H9 (cell line): ENCODE measurements at places on chromosomes 6 and 20. TPM values are rescaled to one million over a fixed set of nuclear protein-coding genes. Genes with fewer than 3 reads are reported as not detected.

DNA sequence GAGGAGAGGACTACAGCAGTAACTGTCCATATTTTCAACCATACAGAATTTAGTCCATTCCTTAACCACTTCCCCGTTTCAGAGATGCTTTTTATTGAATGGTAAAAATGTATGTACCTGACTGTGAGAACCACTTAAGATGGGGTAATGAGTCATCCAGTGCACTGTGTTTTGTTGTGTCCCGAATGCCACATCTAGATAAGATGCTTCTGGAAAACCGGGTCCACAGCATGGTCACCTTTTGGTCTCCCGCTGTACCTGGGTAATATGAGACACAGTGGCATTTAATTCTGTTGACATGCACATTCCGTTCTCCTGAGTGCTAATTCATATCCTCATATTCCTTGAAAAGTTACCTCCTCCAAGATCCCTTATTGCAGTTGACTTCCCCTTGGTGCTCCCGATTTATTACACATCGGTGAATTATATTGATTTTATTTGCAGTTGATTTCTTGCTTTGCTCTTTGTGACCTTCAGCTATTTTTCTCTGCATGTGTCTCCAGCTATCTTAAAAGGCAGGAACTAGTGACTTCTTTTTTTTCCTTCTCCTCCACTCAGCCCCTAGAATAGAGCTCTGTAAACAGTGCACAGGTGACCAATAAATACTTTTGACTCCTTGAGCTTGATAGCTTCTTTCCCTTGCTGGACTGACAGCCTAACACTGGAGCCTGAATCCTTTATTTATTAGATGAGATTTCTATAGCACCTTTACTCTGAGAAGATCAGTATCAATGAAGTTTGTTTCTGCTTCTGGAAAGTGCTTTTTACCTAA is 314.6 kb downstream of the ZFAND3 start:
- DNase-seq = no peak
- no peaks in the 10 kb centered on the region for H3K27me3 ChIP-seq
- no peaks in the 10 kb centered on the region; the same call in 1 of the 3 replicates for H3K36me3 ChIP-seq
- H3K4me1 ChIP-seq = peaks cover 3% of the 10 kb centered on the region; the same call in 1 of the 2 replicates
- H3K27ac ChIP-seq = no peak overlapping the region
- no peak overlapping the region for H3K4me3 ChIP-seq

GRCh38 chr6:81750200-81750599 is 2.3 kb downstream of the TENT5A start:
- peaks cover 7% of the 10 kb centered on the region; the same call in 1 of the 2 replicates for H3K27me3 ChIP-seq
- peaks cover 3% of the 10 kb centered on the region; the same call in 1 of the 3 replicates for H3K36me3 ChIP-seq
- H3K4me3 ChIP-seq = no peak overlapping the region
- H3K27ac ChIP-seq = no peak overlapping the region
- no peaks in the 10 kb centered on the region for H3K4me1 ChIP-seq
- DNase-seq = no peak

DNA sequence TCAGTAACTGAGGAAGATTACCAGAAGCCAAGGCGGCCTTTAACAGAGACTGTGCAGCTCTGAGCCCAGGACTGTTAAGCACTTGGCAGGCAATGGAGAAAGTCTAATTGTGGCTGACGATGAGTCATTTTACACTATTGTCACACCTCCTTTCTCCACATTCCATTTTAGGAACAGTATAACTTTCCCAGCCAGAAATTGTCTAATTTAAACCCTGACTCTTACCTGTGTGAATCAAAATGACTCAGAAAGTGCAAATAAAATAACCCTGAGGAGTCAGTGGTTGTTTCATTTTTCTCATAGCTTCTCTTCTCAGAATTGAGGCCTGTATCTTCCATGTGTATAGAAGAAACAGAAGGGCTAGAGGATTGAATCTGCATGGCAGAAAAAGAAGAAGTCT is 40.0 kb upstream of the OPN5 start:
- H3K36me3 ChIP-seq = peaks cover 1% of the 10 kb centered on the region; the same call in 1 of the 3 replicates
- H3K27ac ChIP-seq = no peak overlapping the region
- no peak overlapping the region for H3K4me3 ChIP-seq
- peaks cover 2% of the 10 kb centered on the region; the same call in 1 of the 2 replicates for H3K4me1 ChIP-seq
- H3K27me3 ChIP-seq = no peaks in the 10 kb centered on the region

- peaks cover under 1% of the 10 kb centered on the region for H3K4me1 ChIP-seq
- no peaks in the 10 kb centered on the region for H3K36me3 ChIP-seq
- no peaks in the 10 kb centered on the region for H3K27me3 ChIP-seq
- no peak overlapping the region for H3K4me3 ChIP-seq
Observed at GRCh38 chr6:136604928-136605510, 54.8 kb upstream of the MAP7 start.

The CCN6 gene
- not detected in 2 replicates for total RNA-seq

The CEP85L gene
- 3.8 TPM in 2 replicates for total RNA-seq

- DNase-seq = no peak
- H3K27me3 ChIP-seq = no peaks in the 10 kb centered on the region
- no peaks in the 10 kb centered on the region; the same call in none of the 2 replicates for H3K4me1 ChIP-seq
- H3K4me3 ChIP-seq = no peak overlapping the region
- peaks cover 22% of the 10 kb centered on the region for H3K36me3 ChIP-seq
- no peak overlapping the region for H3K27ac ChIP-seq
Observed at GRCh38 chr6:621931-622330, 35.0 kb downstream of the HUS1B start.

GRCh38 chr6:107811591-107812218 is 12.4 kb downstream of the SCML4 start:
- DNase-seq = no peak
- no peaks in the 10 kb centered on the region for H3K36me3 ChIP-seq
- H3K4me3 ChIP-seq = no peak overlapping the region
- no peaks in the 10 kb centered on the region for H3K4me1 ChIP-seq
- H3K27ac ChIP-seq = no peak overlapping the region
- H3K27me3 ChIP-seq = no peaks in the 10 kb centered on the region

GRCh38 chr6:67558985-67559384 is 1076.1 kb upstream of the ADGRB3 start:
- no peak overlapping the region for H3K4me3 ChIP-seq
- DNase-seq = no peak
- no peaks in the 10 kb centered on the region for H3K4me1 ChIP-seq
- H3K27ac ChIP-seq = no peak overlapping the region

The SYNE1 gene
- 2.5 and 3.0 TPM in 2 replicates for total RNA-seq

The LGSN gene
- total RNA-seq = 0.13 and 0.22 TPM in 2 replicates

DNA sequence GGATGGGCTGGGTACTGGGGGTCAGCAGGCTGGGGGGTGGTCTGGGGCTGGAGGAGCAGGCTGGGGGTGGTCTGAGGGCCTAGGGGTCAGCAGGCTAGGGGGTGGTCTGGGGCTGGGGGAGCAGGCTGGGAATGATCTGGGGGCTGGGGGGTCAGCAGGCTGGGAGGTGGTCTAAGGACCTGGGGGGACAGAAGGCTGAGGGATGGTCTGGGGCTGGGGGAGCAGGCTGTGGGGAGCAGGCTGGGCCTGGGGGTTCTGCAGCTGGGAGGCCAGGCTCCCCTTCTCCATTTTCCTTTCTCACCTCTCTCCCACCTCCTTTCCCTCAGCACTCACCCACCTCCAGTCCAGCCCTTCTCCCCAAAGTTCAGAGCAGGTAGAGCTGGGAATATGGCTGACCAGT is 114.2 kb downstream of the PSMB1 start:
- no peak for DNase-seq
- no peaks in the 10 kb centered on the region for H3K27me3 ChIP-seq
- H3K4me3 ChIP-seq = no peak overlapping the region
- H3K27ac ChIP-seq = no peak overlapping the region
- no peaks in the 10 kb centered on the region; the same call in 2 of the 3 replicates for H3K36me3 ChIP-seq

The SLA2 gene
- total RNA-seq = 0.13 and 0.20 TPM in 2 replicates

DNA sequence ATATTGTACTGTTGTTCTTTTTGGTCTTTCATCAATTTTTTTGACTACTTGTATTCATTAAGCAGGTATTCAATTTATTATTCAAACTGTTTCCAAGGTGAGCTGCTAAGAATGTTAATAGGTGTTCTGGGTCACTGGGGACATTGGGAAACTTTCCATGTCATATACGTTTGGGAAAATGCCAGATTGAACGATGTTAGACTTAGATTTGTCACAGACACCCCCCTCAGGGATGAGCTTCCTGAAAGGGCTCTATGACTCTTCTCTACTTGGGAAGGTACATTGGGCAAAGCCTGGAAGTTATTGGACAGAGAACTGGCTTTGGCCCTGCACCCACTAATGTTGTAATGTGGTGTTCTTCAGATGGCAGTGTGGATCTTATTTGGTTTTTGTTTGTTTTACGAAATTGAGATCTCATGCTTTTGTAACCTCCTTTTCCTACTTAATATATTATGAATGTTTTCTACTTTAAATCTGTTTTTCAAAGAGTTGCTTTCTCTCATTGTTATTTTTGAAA is 42.1 kb downstream of the PLCB4 start:
- H3K4me1 ChIP-seq = no peaks in the 10 kb centered on the region
- no peaks in the 10 kb centered on the region for H3K36me3 ChIP-seq
- H3K27me3 ChIP-seq = no peaks in the 10 kb centered on the region
- H3K27ac ChIP-seq = no peak overlapping the region
- no peak overlapping the region for H3K4me3 ChIP-seq
- DNase-seq = no peak

The WFDC5 gene
- total RNA-seq = not detected in 2 replicates

DNA sequence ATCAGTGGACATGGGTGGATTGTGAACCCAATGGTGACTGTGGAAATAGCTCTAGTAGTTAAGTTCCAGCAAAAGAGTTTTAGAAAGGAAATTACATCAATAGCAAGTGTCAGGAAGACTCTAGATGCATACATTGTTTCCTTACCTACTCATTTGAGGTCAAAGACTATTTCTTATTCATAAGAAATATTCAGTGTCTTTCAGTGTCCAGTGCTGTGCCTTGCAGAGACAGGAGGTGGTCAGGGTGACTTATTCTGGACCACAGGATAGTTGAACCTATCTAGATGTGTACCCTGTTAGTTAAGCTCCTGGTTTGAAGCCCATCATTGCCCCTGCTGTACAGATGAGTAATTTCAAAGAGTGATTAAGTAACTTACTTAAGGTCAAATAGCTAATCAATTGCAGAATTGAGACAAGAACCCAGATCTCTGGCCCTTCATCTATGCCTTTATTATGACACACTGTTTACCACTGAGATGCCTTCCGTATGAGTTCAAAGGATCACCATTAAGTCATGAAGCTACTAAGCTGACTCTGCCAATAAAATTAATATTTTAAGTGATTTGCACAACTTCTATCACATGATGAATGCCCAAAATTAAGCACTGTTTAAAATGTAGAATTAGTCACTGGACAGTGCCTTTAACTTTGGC is 136.1 kb downstream of the PDSS2 start:
- H3K27ac ChIP-seq = no peak overlapping the region
- no peaks in the 10 kb centered on the region for H3K27me3 ChIP-seq
- H3K4me1 ChIP-seq = no peaks in the 10 kb centered on the region
- no peak overlapping the region for H3K4me3 ChIP-seq

DNA sequence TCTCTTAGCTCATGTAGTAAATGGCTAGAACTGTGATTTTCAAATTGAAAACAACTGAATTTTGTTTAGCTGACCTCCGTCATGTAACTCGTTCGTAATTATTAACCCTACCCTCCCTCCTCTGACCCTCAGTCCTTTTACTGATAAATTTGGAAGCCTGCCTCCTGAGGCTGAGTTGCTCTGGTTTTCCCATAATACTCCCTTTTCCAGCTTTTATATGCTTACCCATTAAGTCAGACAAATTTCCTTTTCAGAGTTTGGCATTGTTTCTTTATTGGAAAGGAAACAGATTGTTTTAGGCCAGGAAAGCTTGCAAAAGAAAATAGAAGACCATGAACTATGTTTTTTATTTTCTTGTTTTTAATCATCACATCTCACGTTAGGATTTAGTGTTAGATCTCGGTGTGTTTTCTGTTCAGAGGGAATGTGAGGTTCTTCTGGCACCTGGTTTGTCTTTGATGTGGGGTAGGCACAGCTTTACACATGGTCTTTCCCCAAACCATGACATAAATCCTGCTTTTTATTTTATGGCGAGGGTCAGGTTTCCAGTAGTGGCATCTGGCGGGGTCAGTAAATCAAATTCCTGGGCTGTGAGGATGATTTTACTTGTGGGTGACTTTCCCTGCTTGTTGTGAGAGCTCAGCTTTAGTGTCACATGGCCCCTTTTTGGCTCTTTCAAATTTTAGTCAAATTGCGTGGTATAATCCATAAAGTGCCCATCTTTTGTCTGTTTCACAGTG is 24.5 kb downstream of the PLCB4 start:
- no peak overlapping the region for H3K27ac ChIP-seq
- H3K27me3 ChIP-seq = no peaks in the 10 kb centered on the region
- H3K4me1 ChIP-seq = no peaks in the 10 kb centered on the region
- no peaks in the 10 kb centered on the region for H3K36me3 ChIP-seq

- no peaks in the 10 kb centered on the region for H3K36me3 ChIP-seq
- no peak overlapping the region for H3K4me3 ChIP-seq
- peak; percentile 61 for DNase-seq
- H3K27me3 ChIP-seq = no peaks in the 10 kb centered on the region
Observed at GRCh38 chr20:5056801-5057599, 55.7 kb upstream of the SLC23A2 start.

The PPP1R3G gene
- total RNA-seq = not detected in 2 replicates

- no peaks in the 10 kb centered on the region for H3K36me3 ChIP-seq
- no peak overlapping the region for H3K4me3 ChIP-seq
- no peaks in the 10 kb centered on the region for H3K27me3 ChIP-seq
- no peak for DNase-seq
- no peak overlapping the region for H3K27ac ChIP-seq
Observed at GRCh38 chr6:11812951-11813350, 34.3 kb upstream of the ADTRP start.

- DNase-seq = no peak
- H3K4me1 ChIP-seq = no peaks in the 10 kb centered on the region
- no peaks in the 10 kb centered on the region for H3K27me3 ChIP-seq
- no peaks in the 10 kb centered on the region for H3K36me3 ChIP-seq
- no peak overlapping the region for H3K27ac ChIP-seq
Observed at GRCh38 chr6:49464691-49465090, 1.5 kb downstream of the CENPQ start.

DNA sequence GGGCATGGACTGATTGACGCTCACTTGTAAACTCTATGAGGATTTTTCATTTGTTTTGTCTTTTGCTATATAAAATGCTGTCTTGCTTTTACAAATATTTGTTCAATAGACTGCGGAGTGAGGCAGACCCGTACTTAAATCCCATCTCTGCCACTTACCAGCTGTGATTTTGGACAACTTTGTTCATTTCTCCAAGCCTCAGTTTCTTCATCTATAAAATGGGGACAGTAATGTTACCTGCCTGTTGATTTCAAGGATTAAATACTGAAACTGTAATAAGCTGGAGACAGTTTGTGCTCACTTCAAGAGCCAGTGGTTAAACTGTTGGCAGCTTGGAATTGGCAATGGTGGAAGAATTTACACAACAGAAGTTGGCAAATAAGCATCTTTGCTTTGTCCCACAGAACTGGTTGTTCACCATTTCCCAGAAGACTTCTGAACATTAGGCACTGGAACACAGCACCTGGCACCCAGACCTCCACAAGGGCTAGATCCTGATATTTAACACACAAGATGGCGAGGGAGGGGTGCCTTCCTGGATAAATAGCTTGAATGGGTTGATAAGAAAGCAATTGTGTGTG is 479.2 kb downstream of the QKI start:
- no peak overlapping the region for H3K27ac ChIP-seq
- H3K36me3 ChIP-seq = no peaks in the 10 kb centered on the region
- no peak overlapping the region for H3K4me3 ChIP-seq
- H3K4me1 ChIP-seq = no peaks in the 10 kb centered on the region
- no peak for DNase-seq
- H3K27me3 ChIP-seq = no peaks in the 10 kb centered on the region
